ENCODE measurements at places on chromosomes 7 and 10.

DNA sequence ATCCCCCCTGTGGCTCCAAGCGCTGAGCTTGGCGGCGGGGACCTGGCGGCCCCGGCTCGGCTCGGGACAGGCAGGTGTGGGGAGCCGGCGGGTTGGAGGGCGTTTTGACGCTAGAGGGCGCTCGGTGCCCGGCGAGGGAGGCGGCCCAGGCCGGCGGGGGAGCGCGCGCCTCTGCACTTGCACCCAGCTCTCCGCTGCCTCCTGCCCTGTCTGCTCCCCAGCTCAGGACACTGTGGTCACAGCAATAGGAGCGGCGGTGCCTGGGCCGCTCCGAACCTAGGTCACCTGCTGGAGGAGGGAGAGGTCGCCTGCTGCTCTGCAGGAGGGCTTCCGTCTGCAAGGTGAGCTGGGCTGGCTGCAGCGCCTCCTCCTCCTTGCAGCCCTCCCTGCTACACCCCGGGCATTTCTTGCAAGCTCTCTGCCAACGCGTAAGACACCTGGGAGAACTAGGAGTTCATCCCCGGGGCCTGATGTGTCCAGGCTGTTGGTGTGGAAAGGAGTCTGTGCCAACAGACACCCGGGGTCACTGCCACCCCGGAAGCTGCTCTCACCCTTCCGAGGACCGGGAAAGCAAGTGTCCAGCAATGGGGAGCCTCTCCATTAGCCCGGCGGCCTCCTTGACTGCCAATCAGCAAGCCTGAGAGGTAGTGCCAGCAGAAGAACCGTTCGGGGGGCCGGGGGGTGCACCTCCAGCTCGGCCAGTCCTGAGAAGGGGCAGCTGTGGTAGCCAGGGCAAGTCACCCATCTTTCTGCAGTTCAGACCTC is 620.4 kb downstream of the GALNT17 start:
- DNase-seq: no peak

DNA sequence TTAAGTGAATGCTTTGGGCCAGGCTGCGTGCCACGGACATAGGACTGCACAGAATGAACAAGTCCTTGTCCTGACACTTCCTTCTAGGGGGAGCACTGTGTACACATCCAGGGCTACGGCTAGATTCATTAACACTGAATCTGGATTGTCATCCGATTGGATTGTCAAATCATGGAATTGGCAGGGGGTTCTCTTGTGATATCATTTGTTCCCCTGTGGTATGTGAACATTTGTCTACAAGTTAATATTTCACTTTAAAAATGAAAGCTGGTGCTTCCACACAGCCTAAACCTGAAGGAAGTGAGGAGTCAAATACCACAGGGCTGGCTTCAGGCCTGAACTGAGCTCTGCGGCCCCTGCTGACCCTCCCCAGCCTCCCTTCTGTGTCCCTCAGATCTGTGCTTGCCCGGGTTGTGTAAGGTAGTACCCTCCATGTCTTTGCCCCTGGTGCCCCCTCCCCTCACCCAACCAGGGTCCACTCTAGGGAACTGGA is 75.6 kb downstream of the SNX10 start:
- no peak for DNase-seq

- no peak for DNase-seq
Observed at GRCh38 chr10:125708971-125709503, 10.5 kb upstream of the EDRF1 start.

DNA sequence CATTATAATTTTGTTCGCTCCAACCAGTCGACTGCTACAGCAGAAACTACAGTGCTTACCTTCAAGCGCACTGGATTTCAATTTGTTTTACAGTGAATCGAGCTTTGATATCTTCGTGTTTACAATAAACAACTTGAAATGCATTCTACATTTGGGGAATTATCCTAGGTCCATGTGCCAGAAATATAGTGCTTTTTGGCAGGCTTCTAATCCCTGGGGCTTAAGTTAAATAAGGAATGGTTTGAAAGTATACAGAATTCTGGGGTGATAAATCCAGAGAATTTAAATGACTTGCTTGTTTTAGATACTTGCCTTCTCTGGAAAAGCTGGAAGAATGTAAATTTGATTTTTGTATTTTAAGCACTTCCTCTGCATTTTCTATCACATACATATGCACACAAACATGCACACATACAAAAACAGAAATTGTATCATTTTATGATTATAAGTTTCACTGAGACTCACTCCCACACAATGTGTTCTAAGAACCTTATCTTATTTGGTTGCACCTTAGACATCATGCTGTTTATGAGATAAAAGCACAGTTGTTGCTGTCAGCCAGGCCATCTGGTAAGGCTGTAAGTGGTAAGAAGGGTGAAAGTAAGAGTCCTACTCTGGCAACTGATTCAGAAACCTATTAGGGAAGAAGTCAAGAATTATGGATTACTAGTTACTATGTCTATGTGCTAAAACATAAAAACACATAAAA is 347.2 kb upstream of the KCND2 start:
- no peak for DNase-seq

DNA sequence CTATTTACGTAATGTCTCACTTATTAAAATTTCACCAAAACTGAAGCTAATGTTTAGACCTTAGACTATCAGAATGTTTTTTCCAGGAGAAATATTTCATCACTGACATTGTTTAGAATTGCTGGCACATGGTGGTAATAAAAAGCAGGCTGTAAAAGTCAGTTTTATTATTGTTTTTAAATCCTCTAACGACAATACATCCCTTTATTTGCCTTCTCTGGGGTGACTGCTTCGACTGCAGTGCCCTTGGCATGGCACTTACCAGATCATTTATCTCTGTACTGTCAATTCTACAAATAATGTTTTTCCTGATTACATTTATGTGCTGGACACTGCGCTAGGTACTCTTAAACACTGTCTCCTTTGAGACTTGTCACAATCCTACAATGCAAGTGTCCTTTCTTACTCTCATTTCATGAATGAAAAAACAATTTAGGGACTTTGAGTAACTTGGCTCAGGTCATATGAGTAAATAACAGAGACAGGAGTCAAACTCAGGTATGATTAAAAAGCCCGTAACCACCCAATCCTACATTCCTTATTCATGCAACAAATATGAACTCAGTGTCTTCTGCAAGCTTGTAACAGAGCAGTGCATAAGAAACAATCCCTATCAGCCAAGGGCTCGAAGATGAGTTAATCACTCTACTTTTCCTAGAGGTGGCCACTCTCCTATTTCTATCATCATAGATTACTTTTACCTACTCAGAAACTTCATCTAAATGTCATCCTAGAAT is 5.6 kb upstream of the ING3 start:
- no peak for DNase-seq

- no peak for DNase-seq
Observed at GRCh38 chr7:27947586-27948278, 207.8 kb downstream of the TAX1BP1 start.

GRCh38 chr10:48800007-48800675 is 115.5 kb downstream of the WDFY4 start:
- no peak for DNase-seq

GRCh38 chr10:24642921-24643678 is 80.6 kb downstream of the ARHGAP21 start:
- no peak for DNase-seq

DNA sequence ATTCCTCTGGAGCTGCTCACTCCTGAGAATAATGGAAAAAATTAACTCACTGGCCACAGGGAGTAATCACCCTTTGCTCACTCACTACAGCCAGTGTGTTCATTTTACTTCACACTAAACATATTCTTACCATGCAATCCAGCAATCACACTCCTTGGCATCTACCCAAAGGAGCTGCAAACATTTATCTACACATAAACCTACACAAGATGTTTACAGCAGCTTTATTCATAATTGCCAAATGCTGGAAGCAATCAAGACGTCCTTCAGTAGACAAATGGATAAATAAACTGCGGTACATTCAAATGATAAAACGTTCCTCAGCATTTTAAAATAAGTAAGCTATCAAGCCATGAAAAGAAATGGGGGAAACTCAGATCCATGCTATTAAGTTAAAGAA is 34.2 kb upstream of the POM121L12 start:
- no peak for DNase-seq

GRCh38 chr10:9535744-9536143 is 1481.3 kb downstream of the GATA3 start:
- no peak for DNase-seq

- no peak for DNase-seq
Observed at GRCh38 chr7:117210397-117210796, 112.5 kb downstream of the WNT2 start.

GRCh38 chr10:35558276-35558675 is 46.9 kb upstream of the GJD4 start:
- DNase-seq: no peak

GRCh38 chr7:73742338-73742752 is 3.7 kb upstream of the ABHD11 start:
- no peak for DNase-seq

DNA sequence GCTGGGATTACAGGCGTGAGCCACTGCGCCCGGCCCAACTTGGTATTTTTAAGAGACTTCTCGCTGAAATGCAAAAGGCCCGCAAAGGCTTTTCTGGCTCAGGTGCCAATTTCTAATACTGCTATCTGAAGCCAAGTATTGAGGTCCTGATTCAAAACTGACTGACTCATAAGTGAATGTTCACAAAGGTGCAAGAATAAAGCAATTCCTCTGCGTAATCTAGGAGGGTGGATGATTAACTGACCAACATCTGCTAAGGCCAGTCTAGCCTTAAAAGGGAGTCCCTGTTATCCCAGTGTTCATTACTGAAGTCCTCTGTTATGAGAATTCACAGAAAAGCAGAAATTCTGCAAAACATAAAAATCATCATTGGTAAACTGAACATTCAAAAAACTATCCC is 111.4 kb downstream of the SRPK2 start:
- no peak for DNase-seq
